ENCODE measurements at places on chromosomes 7 and 10.

DNA sequence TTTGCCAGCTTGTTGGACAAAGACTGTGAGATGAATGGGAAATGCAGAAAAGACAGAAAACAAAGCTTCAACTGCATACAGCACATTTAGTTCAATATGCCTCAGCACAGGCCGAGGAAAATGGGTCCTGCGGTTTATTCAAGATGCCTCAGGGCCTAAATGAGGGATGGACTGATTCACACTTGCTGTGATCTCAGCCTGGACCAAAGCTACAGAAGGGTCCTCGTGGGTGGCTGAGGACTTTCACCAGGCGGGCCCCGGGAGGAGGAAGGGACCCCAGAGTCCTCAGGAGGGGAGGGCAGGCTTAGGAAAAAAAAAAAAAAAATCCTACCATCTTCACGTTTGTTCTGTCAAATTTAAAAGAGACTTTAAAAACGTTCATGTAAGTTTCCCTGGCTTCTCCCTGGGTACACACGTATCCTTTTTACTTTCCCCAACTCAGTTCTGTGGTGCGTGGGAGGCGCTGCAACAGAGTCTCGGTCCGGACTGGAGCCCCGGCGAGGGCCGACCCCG, 624 bp upstream of the ZNF783 start:
- DNase-seq, result no peak

DNA sequence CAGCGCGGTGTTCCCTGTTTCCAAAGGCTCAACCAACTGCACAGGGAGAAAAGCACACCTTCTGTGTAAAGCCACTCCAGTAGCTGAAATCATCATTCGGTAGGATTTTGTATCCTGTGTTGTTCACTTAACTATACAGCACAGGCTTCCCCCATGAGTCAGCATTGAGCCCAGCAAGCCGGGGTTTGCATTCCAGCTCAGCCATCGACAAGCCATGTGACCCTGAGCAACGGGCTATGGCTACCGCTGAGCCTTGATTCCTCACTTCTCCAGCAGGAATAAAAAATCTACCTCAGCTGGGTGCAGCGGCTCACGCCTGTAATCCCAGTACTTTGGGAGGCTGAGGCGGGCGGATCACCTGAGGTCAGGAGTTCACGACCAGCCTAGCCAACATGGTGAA, 44.1 kb upstream of the ATP6V0A4 start:
- DNase-seq, result no peak

DNA sequence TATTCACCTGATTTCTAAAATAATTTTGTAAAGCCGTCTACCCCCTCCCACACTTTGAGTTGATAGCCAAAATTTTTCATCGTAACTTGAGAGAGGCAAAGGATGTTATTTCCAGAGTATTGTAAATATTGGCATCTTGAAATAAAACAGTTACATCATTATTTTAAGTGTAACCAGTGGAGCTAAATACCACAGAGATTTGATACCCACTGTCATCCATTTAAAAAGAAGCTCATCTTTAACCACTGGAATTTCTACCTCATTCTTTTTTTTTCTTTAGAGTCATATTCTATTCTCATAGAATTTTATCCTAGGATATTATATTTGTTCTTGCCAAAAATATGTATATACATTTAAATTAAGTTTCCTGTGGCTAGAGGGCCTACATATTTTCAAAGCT, 48.6 kb downstream of the CAMK1D start:
- DNase-seq, result no peak

GRCh38 chr10:48547061-48547895, 57.6 kb downstream of the ARHGAP22 start:
- DNase-seq, result no peak

DNA sequence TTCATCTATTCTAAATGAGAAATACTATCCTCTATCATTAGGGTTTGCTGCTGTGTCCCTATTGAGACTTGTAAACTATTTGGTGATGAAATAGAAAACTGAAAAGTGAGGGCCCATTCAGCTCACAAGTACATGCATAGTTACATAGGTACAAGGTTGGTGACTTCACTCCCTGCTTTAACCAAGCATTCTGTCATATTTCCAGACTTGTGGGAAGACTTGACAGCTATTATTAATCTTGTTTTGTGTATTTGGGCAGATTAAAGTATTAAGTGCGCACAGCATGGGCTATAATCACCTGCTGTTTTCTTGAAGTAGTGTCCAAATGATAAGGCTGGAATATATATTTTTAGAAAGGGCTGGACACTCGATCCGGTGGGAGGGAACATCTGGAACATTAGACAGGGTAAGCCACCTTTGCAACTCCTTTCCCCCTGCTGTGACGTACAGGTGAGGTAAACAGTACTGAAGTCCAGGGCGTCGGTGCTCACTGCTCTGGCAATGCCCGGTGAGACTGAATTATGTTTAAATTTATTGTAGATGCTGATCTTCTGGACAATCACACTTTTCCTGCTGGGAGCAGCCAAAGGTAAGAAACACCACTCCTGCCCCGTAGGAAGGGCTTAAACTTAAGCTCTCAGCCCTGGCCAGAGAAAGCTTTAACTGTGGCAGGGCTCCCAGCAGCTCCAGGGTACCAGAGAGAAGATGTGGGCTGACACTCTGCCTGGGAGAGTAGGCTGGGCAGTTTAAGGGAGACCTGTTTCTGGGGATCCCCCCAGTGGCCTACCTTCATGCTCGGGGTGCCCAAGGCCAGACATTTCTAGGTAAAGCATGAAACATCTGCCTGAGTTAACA, at the start of gene PNLIPRP1:
Gene PNLIPRP1 (plus strand): TSS at position 370 of the 855 bp plus-strand sequence. CDS start 171 bp downstream, at position 541.
- DNase-seq, result no peak

- peak; percentile 9 for DNase-seq
These were observed 163.9 kb downstream of the CACNB2 start for GRCh38 chr10:18303851-18304801.

DNA sequence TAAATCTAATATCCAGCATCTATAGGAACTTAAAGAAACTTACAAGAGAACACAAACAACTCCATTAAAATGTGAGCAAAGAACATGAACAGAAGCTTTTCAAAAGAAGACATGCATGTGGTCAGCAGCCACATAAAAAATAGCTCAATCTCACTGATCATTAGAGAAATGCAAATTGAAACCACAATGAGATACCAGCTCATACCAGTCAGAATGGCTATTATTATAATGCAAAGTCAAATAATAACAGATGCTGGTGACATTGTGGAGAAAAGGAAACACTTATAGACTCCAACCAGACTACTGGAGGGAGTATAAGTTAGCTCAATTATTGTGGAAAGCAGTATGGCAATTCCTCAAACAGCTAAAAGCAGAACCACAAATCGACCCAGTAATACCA, 1314.5 kb downstream of the XPNPEP1 start:
- DNase-seq, result no peak

DNA sequence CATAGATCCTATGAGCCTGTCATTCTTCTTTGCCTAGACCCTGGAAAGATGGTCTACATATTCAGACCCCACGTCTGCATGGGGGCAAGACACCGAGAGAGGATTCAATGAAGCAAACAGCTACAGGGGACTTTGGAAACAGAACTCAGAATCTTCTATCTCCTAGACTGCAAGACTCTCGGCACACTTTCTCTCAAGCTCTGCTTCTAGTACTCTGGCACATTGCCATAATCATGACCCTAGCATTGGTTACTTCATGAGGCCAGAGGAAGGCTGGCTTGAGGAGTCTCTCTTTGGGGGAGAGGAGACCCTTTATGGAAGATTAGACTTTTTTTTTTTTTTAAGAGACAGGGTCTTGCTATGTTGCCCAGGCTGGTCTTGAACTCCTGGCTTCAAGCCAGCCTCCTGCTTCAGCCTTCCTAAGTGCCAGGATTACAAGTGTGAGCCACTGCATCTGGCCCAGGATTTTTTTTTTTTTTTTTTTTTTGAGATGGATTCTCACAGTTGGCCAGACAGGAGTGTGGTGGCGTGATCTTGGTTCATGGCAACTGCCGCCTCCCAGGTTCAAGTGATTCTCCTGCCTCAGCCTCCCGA, 20.7 kb downstream of the CCDC3 start:
- DNase-seq, result no peak
